ENCODE measurements at places on chromosomes 12 and 14.

DNA sequence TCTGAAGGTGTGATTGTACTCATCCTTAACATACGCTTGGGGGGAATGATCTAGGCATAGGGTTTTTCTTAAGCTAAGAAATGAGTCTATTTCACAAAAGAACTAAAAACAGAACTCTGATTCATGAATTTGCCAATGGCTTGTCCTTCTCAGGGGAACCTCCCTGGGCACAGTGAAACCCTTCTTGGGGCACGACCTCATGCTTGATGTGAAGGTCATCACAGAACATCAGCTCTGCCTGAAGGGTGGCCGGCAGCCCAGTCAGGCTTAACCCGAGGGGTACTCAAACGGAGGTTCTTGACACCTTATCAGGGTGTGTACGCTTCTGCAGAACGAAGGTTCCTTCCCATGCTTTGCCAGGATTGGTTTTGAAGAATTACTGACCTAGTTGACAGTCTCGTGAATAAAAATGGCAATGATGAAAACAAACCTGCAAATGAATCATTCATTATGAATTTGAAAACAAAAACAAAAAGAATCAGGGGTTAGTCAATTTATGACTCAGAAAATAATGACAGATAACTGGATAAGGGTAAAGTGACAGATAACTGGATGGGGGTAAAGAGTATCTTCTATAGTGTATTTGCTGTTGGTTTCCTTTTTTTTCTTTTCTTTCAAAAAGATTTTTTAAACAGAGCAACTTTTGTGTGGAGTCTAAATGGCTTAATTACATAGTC is 86.4 kb downstream of the GALNT8 start:
- no peak for DNase-seq

DNA sequence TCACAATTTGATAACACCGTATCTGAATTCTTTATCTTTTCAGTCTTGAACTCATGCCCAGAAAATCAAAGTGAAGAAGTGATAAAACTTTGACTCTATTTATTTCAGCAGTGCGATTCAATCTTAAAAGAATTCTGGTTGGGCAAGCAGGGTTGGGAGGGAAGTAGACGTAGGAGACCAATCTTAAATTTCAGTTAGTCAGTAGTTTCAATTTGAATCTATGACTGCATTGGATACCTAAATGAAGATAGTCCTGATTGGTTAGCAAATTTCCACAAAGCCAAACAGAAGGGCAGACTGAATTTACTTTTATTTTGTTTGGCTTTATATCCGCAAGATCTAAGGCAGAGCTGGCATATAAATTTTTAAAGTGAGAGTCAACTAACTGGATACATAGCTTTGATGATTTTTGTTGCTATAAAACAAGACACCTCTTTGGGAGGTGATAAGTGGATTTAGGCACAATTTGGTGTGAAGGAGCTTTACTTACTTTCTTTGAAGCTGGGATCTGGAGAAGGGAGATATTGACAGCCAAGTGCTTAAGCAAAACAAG is 2.6 kb downstream of the ACSS3 start:
- no peak for DNase-seq

- no peak for DNase-seq
Measured at GRCh38 chr12:94121886-94122285, 26.5 kb upstream of the PLXNC1 start.

- no peak for DNase-seq
Measured at GRCh38 chr14:101119830-101120571, 216.5 kb upstream of the RTL1 start.

GRCh38 chr12:23221066-23221465 is 596.1 kb downstream of the ETNK1 start:
- no peak for DNase-seq

- no peak for DNase-seq
Measured at GRCh38 chr12:131737150-131737827, 26.4 kb downstream of the SFSWAP start.

- no peak for DNase-seq
Measured at GRCh38 chr12:12892681-12893141, 1.3 kb downstream of the GPRC5A start.

DNA sequence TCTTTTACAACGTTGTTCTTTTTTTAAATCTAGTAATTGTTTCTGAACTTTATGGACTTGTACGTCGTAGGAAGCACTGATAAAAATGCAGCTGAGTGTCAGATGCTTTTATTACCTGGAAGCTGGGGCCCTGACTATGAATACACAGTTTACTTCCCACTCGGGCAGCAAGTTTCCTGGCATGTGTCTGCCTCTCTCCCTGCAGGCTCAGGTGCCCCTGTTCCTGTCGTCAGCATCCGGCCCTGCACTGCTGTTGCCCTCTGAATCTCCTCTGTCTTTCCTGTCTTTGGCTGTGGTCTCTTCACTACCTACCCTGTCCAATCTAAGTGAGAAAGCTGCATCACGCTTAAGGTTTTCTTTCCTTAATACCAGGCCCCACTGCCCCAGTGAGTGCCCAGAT is 75.8 kb downstream of the PELI2 start:
- DNase-seq, result peak; percentile 24

- no peak for DNase-seq
Measured at GRCh38 chr12:15334225-15334624, 11.9 kb downstream of the PTPRO start.

DNA sequence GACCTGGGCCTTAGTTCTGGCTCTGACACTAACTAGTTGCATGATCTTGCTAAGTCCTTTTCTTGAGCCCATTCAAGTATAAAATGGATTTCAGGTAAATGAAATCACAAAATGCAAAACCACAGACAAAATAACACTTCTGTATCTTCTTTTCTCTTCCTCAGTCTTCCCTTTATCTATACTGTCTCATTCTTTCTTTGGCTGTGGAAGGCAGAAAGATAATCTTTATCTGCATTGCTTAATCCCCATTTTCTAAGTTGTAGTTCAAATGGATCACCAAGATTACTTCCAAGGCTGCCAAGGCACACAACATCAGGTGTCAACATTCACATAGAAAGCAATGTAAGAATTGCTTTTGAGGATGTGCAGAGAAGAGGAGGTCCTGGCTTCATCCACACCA is 30.3 kb downstream of the TESPA1 start:
- DNase-seq, result no peak

DNA sequence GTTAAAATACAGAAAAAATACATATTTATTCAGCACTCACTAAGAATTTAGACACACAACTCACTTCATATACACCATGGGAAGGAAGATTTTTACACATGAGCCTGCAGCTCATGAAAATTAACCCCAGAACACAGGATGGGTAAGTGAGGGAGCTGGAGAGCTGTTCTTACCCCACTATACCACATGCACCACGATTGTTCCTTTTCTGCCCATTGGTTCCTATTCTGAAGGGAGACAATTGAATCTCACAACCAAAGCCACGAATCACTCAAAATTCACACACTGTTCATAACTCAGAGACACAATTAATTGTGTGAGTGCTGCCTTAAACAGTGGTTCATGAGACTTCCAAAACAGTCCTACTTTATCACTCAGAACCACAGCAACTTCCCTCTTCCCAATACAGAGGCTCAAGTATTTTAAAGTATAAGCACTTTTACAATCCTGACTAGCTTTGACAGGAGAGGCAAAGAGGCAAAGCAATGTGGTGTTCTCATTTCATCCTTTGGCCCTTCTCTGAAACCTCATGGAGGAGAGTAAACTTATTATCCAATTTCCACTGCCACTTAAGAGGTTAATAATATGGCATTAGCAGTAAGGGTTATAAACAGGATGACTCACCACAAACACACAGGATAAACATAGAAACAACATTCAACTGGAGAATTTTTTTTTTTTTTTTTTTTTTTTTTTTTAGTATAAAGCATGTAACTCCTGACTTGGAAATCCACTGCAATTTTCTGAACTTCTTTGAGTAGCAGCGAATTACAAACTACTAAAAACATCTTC is 59.5 kb downstream of the ITPR2 start:
- no peak for DNase-seq

- DNase-seq, result peak; percentile 69
Measured at GRCh38 chr12:111444925-111445725, 39.4 kb downstream of the SH2B3 start.

GRCh38 chr12:51913071-51914033 is 6.0 kb downstream of the ACVRL1 start:
- DNase-seq, result no peak

GRCh38 chr14:102734436-102734835 is 42.8 kb upstream of the TRAF3 start:
- DNase-seq, result no peak

DNA sequence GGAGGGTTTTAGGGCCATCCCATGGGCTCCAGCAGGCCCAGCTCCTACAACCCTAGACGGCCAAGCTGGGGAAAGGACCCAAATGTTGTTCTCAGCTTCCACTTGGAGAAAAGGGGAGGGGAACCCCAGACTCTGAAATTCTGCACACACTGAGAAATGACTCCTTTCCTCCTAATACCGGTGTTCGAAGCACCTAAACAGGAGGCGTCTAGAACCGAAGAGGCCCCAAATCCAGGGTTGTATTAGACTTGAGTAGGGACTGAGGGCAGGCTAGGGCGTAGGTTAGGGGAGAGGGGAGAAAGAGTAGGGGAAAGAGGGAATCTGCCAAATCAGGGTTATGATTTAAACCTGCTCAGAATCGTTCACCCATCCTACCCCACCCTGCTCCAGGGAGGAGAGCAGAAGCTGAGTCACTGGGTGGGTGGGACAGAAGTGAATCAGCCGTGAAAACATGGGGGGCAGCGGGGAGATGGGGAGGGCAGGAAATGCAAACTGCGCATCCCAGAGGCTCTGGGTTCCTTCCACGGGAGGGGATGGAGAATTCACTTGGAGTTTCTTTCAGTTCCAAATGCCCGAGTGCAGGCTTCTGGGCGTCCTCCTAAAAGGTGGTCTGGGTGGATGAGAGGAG is 1.0 kb downstream of the IGFBP6 start:
- no peak for DNase-seq

DNA sequence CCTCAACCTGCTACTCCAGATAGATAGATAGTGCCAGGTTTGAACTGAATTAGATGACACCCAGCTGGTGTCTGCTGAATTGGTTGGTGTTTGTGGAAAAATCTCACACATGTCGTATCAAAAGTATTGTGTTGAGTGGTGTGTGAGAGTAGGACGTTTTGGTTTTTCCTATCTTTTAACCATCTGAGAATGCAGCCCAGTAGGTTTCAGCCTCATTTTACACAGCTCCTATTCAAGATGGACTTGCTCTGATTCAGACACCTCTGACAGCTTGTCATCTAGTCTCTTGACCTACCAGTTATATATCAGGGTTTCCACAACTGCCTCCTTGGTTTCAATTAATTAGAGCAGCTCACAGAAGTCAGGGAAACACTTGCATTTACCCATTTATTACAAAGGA is 254.4 kb downstream of the KTN1 start:
- no peak for DNase-seq

DNA sequence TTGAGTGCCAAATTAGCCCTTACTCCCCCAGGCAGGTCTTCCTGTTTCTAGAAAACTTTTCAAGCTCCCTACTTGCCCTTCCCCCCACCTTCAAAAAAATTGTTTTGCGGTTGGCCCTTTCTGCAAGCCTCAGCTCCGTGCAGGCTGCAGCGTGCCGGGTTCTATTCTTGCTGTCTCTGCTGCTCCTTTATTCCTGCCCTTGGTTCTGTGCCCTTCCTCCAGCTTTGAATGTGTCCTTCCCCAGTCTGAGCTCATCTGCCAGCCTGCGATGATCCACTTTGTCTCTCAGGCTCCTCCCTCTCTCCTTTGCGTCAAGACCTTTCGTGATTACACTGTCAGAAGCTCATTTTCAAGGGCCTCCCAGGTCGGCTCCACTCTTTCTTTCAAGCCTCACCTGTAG is 98.6 kb downstream of the IRF2BPL start:
- peak; percentile 70 for DNase-seq

DNA sequence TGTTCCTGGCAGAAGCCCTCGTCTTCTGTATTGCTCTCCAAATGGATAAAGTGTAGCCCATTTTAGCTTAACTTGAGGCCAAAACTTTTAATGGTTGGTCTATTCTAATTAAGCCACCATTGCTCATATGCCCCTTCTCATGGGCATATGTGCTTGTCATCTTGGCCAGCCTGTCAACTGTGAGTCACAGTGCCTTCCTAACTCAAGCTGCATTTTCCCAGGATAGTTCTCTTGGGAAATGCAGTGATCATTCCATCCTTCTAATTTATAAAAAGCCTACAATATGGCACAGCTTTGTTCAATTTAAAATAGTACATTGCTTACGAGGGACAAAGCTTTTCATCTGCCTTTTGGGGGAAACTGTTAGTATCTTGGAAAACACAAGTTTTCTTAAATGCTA is 6.6 kb downstream of the PTHLH start:
- no peak for DNase-seq

DNA sequence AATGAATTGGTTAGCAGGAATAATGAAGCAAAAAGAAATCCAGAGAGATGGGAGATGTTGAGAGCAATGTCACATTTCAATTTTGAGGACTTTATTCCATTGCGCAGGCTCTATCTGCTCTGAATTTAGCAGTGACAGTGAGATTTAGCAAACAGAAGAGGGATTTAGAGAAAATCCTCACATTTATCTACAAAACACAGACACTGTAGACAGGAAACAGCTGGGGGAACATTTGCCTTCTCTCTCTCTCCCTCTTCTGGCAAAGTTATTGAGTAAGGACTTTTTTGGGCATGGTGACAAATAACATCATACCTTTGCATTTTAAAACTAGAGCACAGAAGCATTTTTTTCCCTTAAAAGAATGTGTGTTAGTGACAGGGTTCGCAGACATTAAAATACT is at the start of gene IGF1:
Gene IGF1, minus strand, starts transcription at position 158 of the 400 bp plus-strand sequence. CDS start 182 bp downstream, outside the sequence.
- no peak for DNase-seq

GRCh38 chr12:132020292-132020691 is 70.5 kb downstream of the EP400 start:
- no peak for DNase-seq

GRCh38 chr14:29390081-29390832 is 537.4 kb downstream of the PRKD1 start:
- DNase-seq, result no peak

DNA sequence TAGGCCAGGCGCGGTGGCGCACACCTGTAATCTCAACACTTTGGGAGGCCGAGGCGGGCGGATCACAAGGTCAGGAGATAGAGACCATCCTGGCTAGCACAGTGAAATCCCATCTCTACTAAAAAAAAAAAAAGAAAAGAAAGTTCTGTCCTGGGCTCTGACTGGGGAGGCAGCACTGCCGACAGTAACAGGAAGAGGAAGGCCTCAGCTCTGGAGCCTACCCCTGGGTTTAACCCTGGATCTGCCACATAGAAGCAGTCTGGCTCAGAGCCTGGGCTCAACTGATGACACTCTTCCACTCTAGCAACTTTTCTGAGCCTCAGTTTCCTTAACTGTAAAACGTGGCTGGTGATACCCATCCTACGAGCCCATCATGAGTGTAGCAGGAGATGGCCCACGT is 60.5 kb downstream of the ACTN1 start:
- no peak for DNase-seq

- no peak for DNase-seq
Measured at GRCh38 chr12:64860446-64860998, 36.1 kb downstream of the TBC1D30 start.

GRCh38 chr12:13986031-13986430 is 4.6 kb upstream of the GRIN2B start:
- no peak for DNase-seq

GRCh38 chr12:40313928-40314327 is 89.1 kb downstream of the LRRK2 start:
- DNase-seq, result no peak

GRCh38 chr12:16531621-16532020 is 74.3 kb downstream of the LMO3 start:
- no peak for DNase-seq

All from naive thymus-derived CD8-positive, alpha-beta T cell (primary cell).